ENCODE measurements at places on chromosomes 7 and 10. TPM values are rescaled to one million over a fixed set of nuclear protein-coding genes. Genes with fewer than 3 reads are reported as not detected.
A peak's percentile ranks its signal among the peaks of the same experiment; 100 is the strongest.

DNA sequence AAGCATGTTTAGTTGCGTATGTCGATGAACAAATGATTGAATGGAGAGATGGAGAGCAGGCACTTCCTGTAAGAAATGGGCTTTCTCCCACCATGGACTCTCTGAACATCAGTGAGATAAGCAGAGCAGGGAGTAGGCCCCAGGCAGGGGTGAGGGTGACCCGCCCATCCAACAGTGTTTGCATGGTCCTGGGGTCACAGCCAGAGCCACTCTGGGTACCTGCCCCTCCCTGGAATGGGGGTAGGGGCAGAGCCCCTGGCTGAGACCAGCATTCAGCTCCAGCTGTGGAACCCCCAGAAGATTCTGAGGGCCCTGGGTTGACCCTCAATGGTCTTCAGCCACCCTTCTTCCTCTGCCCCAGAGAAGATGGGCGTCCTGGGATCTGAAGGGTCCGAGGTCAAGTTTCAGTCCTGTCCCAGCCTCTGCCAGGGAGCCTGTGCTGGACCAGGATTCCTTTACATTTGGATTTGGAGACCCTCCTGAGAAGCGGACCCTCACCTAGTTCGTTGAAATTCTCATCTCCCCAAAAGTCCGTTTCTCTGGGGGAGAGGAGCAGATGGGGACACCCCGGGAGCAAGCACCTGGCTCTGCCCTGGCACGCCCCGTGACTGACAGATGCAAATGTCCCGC is 2.4 kb upstream of the FGF8 start:
- H3K4me3 ChIP-seq = no peak overlapping the region
- H3K4me1 ChIP-seq = peaks cover 28% of the 10 kb centered on the region
- DNase-seq = no peak
- H3K36me3 ChIP-seq = peaks cover 6% of the 10 kb centered on the region
- H3K27me3 ChIP-seq = peaks cover 46% of the 10 kb centered on the region
- H3K27ac ChIP-seq = no peak overlapping the region

CASTOR2 gene
- total RNA-seq = 2.6 TPM

LLCFC1 gene
- total RNA-seq = not detected

DNA sequence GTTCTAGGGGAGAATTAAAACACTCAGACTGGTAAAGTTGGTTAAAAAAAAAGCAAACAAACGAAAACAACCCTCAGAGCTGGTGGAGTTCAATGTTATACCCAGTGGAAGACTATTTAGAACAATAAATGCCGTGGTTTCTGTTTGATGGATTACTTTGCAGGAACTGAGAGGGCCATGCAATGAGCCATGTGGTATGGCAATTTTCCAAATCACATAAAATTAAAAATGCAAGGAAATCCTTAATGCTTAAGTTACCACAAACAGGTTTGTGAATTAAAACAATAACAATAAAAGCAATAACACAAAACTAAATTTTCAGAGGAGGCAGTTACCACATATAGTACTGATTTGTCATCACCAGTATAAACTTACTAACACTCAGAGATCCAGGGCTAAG is 96.9 kb downstream of the RTKN2 start:
- no peak overlapping the region for H3K27ac ChIP-seq
- peaks cover 22% of the 10 kb centered on the region for H3K4me1 ChIP-seq
- no peak for DNase-seq
- H3K36me3 ChIP-seq = peaks cover 50% of the 10 kb centered on the region
- no peak overlapping the region for H3K4me3 ChIP-seq

RTKN2 gene
- total RNA-seq = 3.6 TPM

- H3K27me3 ChIP-seq = no peaks in the 10 kb centered on the region
These were observed 2.4 kb downstream of the PRDX3 start for GRCh38 chr10:119176166-119176565.

DNA sequence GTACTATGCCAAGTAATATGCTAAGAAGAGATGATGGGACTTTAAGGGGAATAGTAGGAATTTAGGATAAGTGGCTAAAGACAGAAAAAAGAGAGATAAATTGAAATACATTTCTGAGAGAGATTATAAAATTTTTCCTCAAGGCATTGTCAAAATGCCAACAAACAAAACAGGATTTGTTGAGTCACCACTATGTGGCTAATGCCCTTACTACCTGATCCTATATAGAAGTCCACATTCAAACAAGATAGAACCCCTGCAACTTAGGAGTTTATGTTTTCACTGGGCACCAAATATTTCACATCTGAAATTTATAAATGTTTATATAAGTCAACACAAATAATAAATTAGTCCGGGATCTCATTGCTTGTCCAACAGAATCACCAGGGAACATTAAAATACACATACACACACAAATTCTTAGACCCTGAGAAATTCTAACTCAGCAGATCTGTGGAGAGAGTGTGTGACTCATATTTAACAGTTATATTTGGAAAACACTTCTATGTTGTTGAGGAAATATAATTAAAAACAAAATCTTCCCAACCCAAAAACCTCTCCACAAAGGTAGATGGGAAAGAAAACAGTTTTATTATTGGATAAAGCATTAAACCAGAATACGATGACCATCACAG is 154.3 kb downstream of the PPP1R3A start:
- no peak for DNase-seq
- H3K36me3 ChIP-seq = no peaks in the 10 kb centered on the region
- no peaks in the 10 kb centered on the region for H3K4me1 ChIP-seq
- no peak overlapping the region for H3K4me3 ChIP-seq
- H3K27ac ChIP-seq = no peak overlapping the region

GBX1 gene
- not detected for total RNA-seq

DNA sequence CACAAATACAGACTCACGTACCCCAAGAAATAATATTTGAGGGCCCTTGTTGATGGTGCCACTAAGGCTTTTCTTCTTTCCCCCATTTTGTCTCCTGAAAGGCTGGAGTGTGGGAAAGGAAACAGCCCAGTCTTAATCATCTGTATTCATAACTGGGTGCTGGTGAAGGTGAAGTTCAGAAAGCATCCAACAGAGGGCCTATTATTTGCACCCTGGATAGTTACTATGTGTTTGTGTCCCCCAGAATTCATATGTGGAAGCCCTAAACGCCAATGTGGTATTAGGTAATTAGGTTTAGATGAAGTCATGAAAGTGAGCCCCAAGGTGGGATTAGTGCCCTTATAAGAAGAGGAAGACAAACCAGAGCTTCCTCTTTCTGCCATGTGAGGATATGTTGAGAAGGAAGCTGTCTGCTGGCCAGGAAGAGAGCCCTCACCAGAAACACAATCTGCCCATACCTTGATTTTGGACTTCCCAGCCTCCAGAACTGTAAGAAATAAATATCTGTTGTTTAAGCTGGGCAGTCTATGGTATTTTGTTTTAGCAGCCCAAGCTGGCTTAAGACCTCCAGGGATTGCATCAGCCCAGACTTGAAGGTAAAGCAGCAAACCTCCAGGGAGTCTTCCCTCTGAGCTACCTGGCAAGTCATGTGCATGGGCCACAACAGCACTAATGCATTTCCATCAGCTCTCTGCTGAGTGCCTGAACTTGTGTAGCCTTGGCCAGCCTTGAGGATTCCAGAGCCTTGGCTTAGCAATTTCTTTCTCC is 90.0 kb upstream of the ADRB1 start:
- H3K36me3 ChIP-seq = peaks cover 3% of the 10 kb centered on the region
- H3K4me1 ChIP-seq = peaks cover 6% of the 10 kb centered on the region
- DNase-seq = no peak
- no peak overlapping the region for H3K4me3 ChIP-seq
- peaks cover 21% of the 10 kb centered on the region for H3K27me3 ChIP-seq

GRCh38 chr10:110241841-110242240 is 34.4 kb downstream of the MXI1 start:
- no peaks in the 10 kb centered on the region for H3K27me3 ChIP-seq
- no peak for DNase-seq
- no peak overlapping the region for H3K27ac ChIP-seq
- H3K36me3 ChIP-seq = peaks cover 40% of the 10 kb centered on the region
- H3K4me1 ChIP-seq = peaks cover 18% of the 10 kb centered on the region

TMEM270 gene
- total RNA-seq = not detected

DNA sequence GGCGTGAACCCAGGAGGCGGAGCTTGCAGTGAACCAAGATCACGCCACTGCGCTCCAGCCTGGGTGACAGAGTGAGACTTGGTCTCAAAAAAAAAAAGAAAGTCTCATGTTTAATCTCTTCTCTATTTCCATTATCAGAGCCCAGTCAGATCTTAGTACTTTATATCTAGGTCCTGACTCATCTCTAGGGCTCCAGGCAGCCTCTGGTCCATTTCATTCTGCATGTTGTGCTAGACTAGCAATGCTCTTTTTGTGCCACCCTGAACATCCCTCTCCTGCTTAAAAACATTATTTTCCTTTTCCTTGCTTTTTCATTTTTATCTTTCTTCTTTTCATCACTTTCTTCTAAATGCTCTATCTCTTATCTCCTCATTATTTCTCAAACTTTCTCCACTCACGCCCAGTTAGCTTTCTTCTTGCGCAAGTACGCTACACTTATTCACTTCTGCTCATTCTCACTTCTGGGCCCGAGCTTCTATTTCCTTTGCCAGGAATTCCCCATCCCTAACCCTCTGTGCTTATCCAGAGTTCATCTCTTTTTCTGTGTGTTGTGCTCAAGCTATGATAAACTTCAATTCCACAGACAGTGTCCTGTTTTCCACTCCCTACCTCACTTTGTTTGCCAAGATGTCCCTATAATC is 63.9 kb downstream of the BTAF1 start:
- H3K27me3 ChIP-seq = no peaks in the 10 kb centered on the region
- H3K36me3 ChIP-seq = peaks cover 58% of the 10 kb centered on the region
- peaks cover 18% of the 10 kb centered on the region for H3K4me1 ChIP-seq
- no peak for DNase-seq

DNA sequence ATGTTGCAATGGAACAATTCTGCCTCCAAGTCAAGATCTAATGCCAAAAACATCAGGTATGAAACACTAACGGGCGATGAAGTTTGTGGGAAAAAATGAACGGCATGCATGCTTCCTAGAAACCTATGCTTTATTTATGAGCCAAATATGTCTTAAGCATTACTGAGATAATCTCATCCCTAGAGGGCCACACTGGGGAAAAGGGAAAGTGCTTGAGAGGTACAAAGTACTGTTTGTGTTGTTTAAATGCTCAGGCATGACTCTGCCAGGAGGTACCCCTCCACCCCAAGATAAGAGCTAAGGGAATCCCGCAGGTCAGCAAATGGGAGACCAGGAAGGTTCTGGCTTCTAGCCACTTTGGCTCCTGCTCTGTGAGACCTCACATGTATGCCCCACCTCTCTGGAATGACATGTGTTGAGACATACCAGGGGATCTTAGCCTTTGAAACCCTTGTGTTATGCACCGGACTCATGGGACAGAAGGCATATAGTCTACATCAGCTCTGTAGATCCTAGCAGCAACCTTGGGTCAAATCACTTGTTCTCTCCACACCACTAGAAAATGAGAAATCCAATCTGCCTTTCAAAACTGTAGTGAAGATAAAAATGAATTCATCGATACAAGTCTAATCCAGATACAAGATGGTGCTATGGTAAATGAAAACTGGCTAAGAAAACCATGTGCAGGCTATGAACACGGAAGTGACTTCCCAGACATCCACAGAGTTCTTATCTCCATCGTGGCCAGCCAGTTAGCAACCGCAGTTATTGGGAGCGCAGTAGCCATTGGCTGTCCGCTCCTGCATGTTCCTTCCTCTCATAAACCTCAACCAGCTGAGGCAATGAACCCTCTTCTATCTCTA is 61.0 kb downstream of the CREB3L2 start:
- no peak overlapping the region for H3K27ac ChIP-seq
- peaks cover 8% of the 10 kb centered on the region for H3K4me1 ChIP-seq
- H3K27me3 ChIP-seq = no peaks in the 10 kb centered on the region
- H3K36me3 ChIP-seq = peaks cover 3% of the 10 kb centered on the region

DNA sequence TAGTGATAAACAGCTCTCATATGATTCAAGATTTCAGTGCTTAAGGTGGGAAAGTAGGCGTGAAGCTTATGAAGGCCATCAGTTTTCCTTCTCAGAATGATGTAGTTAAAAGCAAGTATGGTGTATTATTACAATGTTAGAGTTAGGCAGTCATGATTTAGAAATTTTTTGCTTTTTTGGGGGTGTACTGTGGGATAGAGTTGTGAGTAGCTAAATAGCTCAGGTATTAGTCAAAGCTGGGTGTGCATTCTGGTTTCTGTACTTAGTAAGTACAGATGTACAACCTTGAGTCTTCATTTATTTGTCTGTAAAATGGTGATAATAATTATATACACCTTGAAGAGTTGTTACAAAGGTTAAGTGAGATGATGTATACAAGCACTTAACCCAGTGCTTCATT is 52.2 kb downstream of the R3HCC1L start:
- H3K27me3 ChIP-seq = no peaks in the 10 kb centered on the region
- peaks cover 8% of the 10 kb centered on the region for H3K4me1 ChIP-seq

GRCh38 chr7:100167912-100168323 is 499 bp downstream of the GAL3ST4 start:
- no peak for DNase-seq
- peaks cover 5% of the 10 kb centered on the region for H3K27me3 ChIP-seq
- peak overlapping the region; percentile 79 for H3K4me3 ChIP-seq
- peaks cover 7% of the 10 kb centered on the region for H3K36me3 ChIP-seq
- peak overlapping the region; percentile 76 for H3K27ac ChIP-seq
- peaks cover 69% of the 10 kb centered on the region for H3K4me1 ChIP-seq

GRCh38 chr7:119572541-119572940 is 700.4 kb upstream of the KCND2 start:
- H3K36me3 ChIP-seq = no peaks in the 10 kb centered on the region
- H3K27ac ChIP-seq = no peak overlapping the region
- H3K27me3 ChIP-seq = no peaks in the 10 kb centered on the region
- no peaks in the 10 kb centered on the region for H3K4me1 ChIP-seq

- no peak for DNase-seq
- H3K4me1 ChIP-seq = no peaks in the 10 kb centered on the region
- H3K27ac ChIP-seq = no peak overlapping the region
- H3K27me3 ChIP-seq = peaks cover 8% of the 10 kb centered on the region
- no peaks in the 10 kb centered on the region for H3K36me3 ChIP-seq
These were observed 152.8 kb downstream of the AMPH start for GRCh38 chr7:38478404-38478803.

DNA sequence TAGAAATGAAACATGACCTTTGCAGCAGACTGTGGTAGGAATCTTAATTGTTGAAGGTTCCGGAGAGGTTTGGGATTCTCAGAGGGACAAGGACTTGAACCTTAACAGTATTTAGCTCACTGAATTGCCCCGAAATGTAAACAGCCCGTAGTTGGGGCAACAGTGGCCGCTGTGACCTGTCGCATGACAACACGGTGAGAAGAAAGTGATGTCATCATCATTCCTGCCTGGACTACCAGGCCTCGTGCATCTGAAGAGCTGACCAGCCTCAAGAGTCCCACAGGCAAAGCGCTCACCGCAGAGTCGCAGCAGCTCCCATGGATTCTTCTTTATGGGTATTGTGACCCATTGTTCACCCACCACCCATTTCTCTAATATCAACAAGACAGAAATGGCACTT is 250.6 kb downstream of the KLF6 start:
- H3K36me3 ChIP-seq = no peaks in the 10 kb centered on the region
- no peak overlapping the region for H3K4me3 ChIP-seq

DNA sequence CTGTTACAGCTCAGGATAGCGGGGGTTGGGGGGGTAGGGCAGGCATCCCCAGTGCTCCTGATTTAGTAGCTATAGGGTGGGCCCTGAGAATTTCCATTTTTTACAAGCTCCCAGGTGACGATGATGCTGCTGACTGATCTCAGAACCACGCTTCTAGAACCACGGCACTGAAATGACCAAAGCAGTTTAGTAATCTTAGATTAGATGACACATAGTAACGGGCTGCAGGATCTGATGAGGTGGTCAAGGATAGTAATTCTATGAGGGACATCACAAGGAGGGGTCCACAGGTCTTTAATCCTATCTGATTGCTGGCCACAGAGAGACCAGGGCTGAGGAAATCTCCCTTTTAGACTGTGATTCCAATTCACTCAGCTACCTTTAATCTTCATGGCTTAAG is 167.2 kb downstream of the JAZF1 start:
- H3K36me3 ChIP-seq = peaks cover 2% of the 10 kb centered on the region
- no peak for DNase-seq
- no peak overlapping the region for H3K4me3 ChIP-seq
- no peak overlapping the region for H3K27ac ChIP-seq
- H3K4me1 ChIP-seq = no peaks in the 10 kb centered on the region
